ENCODE measurements at places on chromosomes 16 and 17.
A peak's percentile ranks its signal among the peaks of the same experiment; 100 is the strongest.

DNA sequence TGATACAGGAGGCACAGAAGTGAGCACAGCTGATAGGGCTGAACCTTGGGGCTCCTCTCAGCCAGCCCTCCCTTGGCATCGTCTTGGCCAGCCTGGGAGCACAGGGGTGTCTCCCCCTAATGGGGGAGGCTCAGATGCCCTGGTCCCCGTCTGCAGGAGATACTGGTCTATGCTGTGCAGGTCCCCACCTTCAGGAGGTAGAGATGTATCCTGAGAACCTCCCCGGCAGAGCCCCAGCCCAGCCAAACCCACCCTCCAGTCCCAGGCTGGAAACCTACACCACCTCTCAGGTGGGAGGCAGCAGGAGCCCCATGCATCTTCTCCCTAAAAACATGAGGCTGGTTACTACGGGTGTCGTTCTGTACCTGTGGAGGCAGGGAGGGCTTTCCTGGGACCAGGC, 38.7 kb downstream of the ABCC6 start:
- DNase-seq: no peak

- DNase-seq: no peak
Measured at GRCh38 chr17:9968881-9969280, 63.8 kb upstream of the RCVRN start.

- no peak for DNase-seq
Measured at GRCh38 chr17:35586569-35587073, 501 bp upstream of the AP2B1 start.

- DNase-seq: no peak
Measured at GRCh38 chr17:16569358-16569712, 331 bp upstream of the ZNF287 start.

GRCh38 chr17:81514739-81515529, 2.3 kb upstream of the ACTG1 start:
- peak; percentile 88 for DNase-seq

- DNase-seq: no peak
Measured at GRCh38 chr16:87538160-87538559, 45.3 kb upstream of the ZCCHC14 start.

GRCh38 chr16:4675864-4676786, 17.2 kb upstream of the NUDT16L1 start:
- no peak for DNase-seq

DNA sequence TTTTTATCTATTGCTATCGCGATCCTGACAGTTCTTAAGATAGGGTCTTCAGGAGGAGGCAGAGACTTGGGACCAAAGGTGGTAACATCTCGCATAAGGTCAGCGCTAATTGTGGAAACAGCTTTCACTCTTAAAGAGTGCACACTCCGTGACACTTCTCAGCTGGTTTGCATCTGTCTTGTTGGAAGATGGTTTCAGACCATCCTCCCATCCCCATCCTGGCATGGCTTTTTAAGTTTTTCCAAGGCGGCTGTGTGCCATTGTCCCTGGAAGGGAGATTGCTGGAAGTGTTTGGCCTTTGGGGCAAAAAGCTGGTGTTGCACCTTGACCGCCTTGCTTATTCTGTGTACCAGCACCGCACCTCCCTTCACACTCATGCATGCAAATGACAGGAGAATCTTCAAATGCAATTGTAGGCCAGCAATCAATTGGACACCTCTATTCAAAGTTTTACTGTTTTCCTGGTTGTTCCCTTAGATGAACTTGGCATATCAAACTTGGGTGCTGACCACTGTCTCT, 1.5 kb downstream of the SOCS7 start:
- no peak for DNase-seq

GRCh38 chr17:62692721-62693431, 65.4 kb downstream of the MRC2 start:
- DNase-seq: no peak

- DNase-seq: no peak
Measured at GRCh38 chr17:63489291-63489690, 12.4 kb downstream of the ACE start.

- DNase-seq: no peak
Measured at GRCh38 chr17:5618476-5618875, 34.2 kb upstream of the NLRP1 start.

DNA sequence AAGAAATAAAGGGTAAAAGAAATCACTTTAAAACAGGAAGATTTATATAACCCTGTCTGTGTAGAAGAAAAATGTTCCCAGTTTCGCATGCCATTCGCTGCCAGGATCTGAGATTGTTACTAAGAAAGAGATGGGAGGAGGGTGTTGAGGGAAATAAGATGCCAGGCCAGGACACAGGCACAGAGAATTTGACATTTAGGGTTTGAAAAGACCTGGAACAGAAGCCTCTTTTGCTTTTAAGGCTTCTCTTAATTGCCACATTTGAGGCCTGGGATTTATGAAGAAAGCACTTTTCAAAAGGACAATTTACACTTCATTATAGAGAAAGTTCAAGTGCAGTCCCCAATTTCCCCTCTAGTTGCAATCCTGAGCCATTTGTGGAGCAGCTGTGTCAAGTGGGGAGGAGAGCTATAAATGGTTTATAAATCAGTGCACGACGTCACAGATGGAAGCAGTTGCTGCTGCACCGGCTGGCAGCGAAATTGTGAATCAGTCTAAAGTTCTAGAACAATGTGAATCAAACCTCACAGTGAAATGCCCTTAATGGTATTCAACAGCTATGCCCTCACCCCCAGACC, 26.5 kb upstream of the C16orf87 start:
- no peak for DNase-seq

DNA sequence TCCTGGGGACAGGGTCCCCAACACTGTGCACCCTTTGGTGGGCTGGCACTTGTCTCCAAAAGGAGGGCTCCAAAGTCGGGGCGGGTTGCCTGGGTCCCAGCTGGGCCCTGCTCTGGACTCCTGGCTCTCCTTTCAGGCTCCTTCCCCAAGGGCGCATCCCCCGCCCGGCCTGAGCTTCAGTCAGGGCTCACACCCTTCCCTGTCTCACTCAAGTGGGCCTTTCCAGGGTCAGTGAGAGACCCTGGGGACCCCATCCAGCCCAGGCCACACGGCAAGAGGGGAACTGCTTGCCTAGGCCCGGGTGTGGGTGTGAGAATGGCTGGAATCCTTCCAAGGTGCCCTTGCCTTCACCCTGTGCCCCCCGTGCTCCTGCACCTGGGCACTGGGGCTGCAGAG, 41.8 kb upstream of the SLC38A10 start:
- no peak for DNase-seq

GRCh38 chr16:25065899-25066298, 45.6 kb upstream of the LCMT1 start:
- no peak for DNase-seq

DNA sequence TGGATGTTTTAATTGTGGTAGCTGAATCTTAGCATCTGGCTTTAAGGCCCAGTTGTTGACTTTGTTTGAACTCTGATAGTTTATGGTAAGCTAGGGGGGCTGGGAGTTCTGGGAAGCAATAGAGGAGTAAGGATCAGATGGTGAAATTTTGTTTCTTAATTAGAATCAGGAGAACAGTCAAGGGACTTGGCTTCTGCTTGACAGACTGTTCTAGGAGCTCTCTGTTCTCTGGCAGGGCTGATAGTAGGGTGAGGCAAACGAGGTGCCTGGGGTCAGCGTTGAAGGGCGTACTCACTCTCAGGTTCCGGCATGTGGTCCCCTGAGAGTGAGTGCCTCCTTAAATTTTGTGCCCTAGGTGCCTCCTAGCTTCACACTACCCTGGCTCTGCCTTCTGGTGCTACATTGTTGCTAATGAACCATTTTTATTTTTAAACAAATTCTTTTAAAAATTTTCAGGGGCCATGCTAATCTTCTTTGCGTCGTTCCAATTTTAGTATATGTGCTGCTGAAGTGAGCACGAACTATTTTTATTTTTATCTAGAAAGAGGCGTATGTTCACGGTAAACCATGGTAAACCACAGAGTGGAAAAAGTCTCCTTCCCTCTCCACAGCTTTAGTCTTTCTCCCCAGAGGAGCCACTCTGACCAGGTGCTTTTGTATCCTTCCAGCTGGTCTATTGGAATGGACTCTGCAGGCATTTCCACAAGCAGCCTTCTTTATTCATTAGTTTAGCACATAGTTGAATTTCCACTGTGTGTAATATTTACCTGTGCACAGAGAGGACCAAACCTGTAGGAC, 19.7 kb downstream of the SLC7A6 start:
- peak; percentile 33 for DNase-seq

DNA sequence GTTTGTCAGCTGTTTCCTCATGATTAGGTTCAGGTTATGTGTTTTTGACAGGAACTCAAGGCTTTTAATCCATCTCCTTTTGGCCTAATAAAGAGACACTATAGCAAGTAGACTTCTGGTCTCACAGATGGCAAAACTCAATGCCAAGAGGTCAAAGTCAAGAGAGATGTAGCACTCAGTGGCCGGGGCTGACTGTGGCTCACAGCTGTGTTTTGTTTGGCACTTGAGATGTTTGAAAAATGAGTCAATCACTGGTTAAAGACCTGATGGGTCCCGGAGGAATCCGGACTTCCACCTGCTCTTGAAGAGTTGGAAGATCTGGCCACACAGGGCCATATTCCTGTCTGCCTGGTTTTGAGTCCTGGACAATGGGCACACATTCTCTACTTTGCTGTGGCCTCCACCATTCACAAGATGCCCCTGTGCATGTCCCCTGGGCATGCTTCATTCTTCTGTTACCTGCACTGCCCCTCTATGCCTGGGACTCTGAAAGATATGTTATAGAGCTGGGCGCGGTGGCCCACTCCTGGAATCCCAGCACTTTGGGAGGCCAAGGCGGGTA, 210.3 kb downstream of the SNX29 start:
- no peak for DNase-seq

DNA sequence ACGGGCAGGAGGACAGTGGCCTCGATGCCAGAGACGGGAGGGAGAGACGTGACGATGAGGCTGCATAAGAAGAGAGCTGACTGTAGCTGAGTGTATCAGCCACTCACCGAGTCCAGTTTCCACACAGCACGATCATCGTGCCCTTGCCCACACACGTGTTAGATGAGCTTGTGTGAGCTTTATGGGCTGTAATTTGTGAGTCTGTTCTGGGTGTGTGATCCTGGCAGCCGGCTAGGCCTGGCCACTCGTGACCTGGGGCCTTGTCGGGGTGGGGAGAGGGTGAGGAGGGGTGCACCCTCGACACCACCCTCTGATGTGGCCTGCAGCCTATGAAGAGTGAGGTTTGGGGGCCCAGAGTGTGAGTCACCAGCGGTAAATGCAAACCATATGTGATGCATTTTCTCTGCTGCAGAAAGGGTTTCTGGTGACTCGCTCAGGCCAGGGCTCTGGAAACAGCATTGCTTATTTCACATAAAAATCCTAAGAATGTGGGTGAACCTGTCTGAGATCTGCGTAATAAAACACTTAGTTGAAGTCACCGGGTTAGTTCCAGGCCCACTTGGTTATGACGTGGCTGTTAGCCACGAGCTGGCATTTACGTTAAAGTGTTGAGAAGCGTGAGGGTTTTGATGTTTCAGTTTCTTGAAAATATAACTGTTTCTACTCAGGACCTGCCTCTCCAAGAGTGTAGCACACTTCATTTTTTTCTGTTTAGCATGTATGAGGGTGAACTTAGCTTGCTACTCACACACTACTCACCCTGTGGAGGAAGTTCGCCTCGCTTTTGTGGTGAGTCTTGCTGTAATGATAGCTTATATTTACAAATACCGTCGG, 4.2 kb downstream of the METRNL start:
- DNase-seq: no peak
